Right cardiac atrium (tissue), 5 donors: ENCODE measurements at places on chromosomes 3 and 15.

GRCh38 chr3:173395073-173395411 lies 2.5 kb upstream of the NLGN1 start:
- DNase-seq: no peak

DNA sequence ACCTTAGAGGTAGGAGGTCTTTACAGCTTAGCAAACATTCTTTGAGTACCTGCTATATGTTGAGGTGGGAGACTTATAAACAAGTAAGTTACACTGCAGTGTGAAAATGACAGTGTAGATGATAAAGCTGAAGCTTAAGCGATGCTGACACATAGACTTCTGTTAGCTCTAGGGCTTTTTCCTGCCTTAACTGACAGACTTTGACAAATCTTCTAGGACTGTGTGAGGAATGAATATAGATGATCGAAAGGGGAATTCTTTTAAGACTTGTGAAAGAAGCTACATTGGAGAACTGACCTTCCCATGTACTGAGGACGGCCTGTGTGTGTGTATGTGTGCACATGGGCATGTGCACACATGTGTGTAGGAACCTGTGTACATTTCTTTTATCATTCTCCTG lies 22.7 kb downstream of the BOC start:
- DNase-seq: no peak

DNA sequence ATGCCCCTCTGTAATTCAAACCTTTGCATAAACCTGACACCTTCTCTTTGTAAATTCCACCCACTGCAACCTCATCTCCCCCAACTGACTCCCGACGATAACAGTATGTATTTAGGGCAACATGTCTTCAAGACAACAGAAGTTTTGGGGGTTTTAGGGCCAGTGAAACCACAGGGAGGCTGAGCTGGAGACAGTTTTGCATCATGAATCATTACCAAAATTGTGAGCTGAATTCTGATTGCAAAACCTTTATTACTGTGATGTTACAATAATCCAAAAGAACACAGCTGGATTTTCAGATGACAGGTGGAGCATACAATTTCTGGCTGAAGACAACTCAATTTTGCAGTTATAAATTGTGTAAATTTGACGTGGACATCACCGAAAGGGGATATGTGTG lies 281.3 kb upstream of the TTC14 start:
- no peak for DNase-seq

DNA sequence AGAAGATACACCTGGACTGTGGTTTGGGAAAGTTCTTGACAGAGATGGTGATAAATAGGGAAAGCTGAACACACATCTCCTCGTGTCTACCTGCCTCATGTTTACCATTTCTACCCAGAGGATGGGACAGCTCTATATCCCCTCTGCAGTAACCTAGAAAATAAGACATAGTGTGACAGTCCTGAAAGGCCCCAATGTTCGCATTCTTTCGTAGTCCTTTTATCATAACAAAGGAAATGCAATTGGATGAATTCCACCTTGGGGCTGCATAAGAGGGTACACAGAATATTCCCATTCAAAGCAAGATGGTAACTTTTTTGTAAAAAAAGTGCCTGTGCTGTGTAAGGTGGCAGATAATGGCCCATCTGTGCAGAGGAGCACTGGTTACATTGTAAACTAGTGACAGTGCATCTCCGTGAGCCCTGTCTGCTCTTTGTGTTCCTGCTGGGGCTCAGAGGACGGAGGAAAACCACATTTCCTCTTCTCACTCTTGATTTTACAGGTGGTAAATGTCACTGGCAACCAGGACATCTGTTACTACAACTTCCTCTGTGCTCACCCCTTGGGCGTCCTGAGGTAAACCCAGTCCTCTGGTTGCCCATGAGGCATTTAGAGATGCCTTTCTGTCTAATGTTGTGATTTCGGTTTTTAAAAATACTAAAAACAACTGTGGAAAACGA lies 74.3 kb downstream of the SIDT1 start:
- DNase-seq: no peak

- no peak for DNase-seq
These were observed 89.9 kb downstream of the RBMS3 start for GRCh38 chr3:29370476-29371420.
